Stimulated activated memory B cell treated with anti-CD40 and anti-IgM and Interleukin-4, amounts not matched to agents 10 μg/mL and 1 μg/mL and 100 μg/mL, for 72 hours (primary cell): ENCODE measurements at places on chromosomes 6 and 20.
A peak's percentile ranks its signal among the peaks of the same experiment; 100 is the strongest.

DNA sequence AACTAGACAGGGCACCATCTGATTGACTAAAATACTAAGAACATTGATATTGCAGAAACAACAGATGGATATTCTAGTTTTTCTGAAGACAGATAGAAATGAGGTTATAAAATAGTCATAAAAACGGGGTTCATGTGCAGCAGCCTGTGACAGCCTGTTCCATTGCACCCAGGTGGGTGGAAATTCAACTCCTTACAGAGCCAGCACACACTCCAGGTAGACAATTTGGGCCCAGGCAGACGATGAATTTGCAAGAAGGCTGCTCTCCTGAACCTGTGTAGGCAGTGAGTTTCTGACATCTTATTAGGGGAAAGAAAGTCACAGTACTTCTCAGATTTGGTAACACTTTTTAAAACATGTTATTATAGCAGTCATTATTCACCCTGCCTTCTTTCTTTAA is 414.1 kb downstream of the PHF3 start:
- no peak for ATAC-seq

DNA sequence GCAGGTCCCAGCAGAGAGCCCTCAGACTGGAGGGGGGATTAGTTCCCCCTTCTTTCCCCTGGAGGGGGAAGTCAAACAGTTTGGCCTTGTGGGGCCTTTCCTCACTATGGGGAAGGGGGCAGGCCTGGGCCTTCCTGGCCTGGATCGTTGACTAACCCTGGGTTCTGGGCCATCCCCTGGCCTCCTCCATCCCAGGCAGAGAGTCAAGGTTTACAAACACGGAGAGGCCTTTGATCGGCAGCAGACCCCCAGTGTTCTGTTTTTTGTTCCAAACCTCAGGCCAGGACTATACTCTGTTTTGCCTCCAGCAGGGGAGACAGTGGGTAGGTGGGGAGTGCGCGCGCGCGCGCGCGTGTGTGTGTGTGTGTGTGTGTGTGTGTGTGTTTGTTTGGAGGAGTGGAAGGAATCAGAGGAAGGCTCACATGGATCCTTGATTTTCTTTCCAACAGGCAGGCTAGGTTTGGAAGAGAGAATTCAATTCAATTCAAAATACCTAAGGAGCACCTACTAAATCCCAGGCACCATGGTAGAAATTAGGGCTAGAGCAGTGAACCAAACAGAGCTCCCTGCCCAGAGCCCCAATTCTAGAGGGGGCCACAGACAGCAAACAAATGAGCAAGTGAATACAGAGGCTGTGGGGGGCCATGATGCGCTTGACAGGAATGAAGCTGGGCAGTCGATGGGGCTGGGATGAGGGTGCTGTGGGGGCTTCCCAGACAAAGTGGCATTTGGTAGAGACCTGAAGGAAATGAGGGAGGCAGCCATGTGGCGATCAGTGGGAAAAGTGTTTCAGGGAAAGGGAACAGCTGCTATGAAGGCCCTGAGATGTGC is 14.8 kb downstream of the TP53RK start:
- ATAC-seq: no peak

DNA sequence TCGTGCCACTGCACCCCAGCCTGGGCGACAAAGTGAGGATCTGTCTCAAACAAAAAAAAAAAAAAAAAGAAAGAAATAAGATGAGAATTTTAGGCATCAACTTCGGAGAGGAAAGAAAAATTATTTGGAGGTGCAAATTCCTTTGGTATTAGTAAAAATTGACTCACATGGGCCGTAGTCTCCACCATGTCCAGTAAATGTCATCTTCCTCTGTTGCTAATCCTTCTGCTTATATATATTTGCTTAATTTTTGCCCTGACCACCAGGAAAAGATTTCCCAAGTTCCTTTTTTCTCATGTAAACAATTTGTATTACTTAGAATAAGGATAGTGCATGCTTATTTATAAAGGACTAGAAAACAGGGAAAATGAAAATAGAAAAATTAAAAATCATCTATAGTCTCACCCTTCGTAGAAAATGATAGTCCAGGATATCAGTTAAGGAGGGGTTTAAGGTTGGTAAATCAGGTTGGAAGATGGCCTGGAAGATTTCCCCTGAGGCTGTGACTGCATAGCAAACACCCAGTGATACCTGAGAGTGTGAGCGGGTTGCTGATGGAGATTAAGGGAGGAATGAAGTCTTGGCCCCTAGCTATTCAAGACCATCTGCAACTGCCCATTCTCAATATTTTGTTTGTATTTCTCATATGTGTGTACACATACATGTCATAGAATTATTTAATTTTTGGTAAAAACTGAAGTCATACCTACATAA is 240.8 kb downstream of the ZNF217 start:
- ATAC-seq: no peak

DNA sequence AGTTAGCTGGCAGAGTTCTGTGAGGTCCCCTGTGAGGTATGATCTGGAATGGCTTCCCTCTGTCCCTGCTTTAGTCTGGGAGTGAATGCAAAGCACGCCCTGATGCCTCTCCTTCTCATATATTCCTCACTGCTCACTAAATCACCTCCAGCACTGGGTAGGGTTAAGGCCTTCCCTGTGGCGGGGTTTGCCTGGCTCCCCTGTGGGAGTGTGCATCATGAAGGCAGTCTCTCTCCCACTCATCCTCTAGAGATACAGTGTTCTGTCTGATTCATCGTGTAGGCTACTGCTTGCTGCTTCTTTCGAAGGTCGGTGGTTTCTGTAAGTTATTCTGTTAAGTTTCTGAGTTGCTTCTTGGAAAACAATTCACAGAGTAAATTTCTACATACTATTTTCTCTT is 420.0 kb upstream of the EYS start:
- no peak for ATAC-seq

DNA sequence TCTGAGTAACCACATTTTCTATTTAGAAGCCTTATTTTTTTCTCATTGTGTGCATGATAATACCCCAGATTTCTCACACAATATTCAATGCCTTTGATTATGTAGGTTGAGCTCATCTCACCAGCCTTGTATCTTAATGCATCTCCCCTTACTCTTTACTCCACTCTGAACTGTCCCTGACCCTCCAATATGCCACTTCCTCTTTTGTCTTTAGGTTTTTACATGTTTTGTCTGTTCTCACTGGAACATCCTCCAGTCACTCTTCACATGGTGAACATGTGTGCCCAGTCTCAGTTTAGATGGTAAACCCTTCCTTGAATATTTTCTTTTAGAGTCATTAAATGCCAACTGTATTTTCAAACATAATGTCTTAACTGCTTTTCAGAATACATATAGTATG is 392.9 kb upstream of the IMPG1 start:
- no peak for ATAC-seq

GRCh38 chr6:108395297-108395696 is 100.4 kb downstream of the AFG1L start:
- no peak for ATAC-seq

- peak; percentile 95 for ATAC-seq
Observed at GRCh38 chr6:487956-488355, 96.4 kb downstream of the IRF4 start.

GRCh38 chr20:37575884-37576283 is 48.2 kb upstream of the BLCAP start:
- peak; percentile 85 for ATAC-seq

DNA sequence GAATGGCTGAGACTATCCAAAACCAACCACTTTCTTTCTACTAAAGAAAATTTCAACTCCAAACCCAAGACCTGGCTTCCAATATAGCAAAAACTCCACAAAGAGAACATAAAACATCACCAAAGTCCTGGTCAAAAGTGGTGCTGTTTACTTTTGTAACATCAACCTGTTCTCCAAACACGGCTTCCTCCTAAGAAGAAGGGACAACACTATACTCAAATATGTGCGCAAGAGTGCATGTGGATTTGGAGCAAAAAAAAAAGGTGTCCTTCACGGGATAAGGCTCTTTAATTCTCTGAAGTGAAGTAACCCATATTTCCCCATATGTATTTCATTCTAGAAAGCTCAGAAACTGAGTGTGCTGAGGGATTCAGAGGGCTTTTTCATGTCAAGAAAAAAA is 6.6 kb downstream of the B4GALT5 start:
- ATAC-seq: no peak

GRCh38 chr6:146281651-146282362 is 252.9 kb downstream of the GRM1 start:
- ATAC-seq: no peak

DNA sequence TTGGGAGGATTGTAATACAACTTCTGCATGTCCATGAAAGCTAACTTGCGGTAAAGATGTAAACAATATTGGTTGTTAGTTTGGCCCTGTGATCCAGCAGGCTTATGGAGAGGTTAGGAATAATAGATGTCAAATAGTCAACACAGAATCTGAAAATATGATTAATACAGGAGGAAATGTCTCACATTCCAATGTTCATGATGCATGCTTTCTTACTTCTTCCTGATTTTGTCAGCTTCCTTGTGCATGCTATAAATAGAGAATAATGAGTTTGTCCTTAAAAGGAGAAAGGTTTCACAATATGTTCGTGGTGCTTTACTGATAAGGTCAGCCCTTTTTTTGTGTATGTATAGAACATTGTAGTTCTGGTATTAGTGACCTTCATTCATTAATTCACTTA is 136.7 kb downstream of the MMUT start:
- no peak for ATAC-seq

DNA sequence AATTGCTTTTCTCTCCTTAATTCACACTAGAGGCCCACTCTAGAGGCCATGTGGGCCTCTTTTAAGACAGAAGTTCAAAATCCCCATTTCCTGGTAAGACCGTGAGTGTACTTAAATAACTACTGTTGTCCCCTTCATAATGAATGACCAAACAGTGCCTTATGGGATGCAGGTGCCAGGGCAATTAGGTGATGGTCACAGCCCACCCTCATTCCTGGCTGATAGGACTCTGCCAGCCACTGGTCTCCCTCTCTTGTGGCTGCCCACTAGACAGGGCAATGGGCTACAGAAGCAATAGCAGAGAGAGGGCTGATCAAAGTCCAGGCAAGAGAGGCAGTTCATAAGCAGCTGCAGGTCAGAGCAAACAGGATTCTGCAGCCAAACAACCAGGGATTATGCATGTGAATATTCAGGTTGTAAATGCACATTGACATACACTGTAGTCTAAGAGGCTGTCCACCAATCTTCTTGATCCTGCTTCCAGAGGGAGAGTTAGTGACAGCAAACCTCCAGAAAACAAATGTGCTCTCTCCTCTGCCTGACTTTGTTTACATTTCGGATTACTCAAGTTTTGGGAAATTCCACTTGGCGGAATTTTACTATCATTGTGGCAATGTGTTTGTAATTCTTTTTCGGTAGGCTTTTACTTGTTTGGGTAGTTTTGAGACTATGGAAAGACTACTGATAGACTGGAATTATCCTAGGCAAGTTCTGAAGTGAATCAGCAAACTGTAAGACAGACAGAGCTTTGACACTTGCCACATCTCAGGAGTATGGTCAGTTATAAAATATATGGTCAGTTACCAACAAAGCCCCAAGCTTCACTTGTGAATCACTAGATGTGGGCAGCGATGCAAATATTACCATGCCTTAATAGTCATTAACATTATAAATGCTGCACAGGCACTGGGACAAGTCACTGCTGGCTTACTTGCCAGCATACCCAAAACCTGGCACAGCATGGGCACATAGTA is 12.8 kb downstream of the PTPRK start:
- ATAC-seq: no peak

GRCh38 chr6:148265054-148265453 is 77.6 kb upstream of the SASH1 start:
- no peak for ATAC-seq

DNA sequence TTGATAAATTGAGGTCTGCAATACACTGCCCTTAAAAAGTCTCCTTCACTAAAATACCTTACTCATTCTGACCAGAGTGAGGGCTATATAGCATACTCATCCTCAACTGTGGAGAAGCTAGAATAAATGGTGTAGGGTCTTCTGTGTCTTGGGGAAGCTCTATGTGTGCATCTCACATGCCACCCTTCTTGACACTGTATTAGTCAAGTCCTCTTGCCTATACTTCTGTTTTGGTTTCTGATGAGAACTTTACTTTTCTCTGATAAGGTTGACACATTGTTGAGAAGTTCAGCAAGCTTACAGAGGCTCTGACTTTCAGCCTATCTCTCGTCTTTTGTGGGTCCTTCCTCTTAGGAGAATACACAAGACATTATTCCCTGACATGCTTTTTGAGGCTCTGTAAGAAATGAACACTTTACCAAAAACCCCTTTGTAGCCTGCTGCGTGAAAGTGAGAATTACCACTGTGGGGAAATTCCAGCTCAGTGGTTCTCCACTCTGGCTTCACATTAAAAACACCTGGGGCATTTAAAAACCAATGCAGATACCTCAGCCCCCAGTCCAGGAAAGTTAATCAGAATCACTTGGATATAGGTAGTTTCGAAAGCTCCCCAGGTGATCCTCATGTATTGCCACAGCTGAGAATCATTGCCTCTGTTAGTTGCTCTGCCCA is 372.1 kb upstream of the HS3ST5 start:
- ATAC-seq: no peak
